ENCODE measurements at places on chromosomes 5 and 9.

GRCh38 chr5:159992566-159992965, 16.4 kb upstream of the TTC1 start:
- no peak for DNase-seq

DNA sequence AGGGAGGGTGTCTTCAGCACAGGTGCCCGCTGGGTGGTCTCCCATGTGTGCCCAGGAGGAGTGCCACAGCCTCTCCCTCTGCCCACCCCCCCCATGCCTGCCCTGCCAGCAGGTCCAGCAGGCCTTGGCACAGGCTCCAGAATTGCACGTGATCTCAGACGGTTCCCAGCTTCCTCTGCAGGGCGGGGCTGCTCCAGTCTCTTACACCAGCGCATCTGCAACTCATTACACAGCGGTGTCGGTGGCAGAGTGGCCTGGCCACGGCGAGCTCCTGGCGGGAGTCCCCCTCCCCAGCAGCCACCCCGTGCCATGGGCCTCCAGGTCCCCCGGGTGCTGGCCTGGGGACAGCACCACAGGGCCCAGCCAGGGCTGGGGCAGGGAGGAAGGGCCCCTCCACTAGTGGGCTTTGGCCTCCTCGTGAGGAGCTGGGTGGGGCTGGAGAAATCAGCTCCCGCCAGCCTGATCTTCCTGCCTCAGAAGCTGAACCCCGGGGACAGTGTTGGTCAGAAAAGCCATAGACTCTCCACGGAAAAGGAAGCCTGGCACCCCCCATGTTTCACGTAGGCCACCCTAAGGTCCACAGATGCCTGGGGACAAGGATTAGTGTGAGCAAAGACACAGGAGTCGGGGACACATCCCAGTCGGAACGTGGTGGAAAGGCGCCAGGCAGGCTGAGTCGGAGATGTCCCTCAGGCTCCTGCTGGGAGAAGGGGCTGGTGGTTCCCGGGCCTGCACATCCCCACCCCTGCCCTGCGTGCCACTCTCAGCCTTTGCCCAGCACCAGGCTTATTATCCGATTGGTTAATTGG, 40.2 kb downstream of the RXRA start:
- DNase-seq: no peak

GRCh38 chr5:37668524-37669047, 171.3 kb downstream of the GDNF start:
- no peak for DNase-seq

DNA sequence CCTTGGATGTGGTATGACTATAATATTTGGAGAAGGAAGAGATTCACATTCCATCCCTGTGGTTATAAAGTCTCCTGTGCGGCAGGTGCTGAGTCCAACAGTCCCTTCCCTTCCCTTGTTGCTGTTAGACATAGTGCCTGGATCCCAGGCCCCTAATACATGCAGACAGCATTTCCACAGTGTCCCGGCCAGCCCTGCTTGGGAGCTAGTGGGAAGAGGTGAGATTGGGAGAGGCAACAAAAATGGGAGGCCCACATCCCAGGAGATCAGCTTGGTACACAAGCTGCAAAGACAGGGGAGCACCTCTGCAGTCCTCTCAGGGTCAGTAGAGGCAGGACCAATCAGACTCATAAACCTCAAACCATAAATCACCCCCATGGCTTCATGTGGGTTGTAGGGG, 3.3 kb upstream of the NEURL1B start:
- DNase-seq: no peak

DNA sequence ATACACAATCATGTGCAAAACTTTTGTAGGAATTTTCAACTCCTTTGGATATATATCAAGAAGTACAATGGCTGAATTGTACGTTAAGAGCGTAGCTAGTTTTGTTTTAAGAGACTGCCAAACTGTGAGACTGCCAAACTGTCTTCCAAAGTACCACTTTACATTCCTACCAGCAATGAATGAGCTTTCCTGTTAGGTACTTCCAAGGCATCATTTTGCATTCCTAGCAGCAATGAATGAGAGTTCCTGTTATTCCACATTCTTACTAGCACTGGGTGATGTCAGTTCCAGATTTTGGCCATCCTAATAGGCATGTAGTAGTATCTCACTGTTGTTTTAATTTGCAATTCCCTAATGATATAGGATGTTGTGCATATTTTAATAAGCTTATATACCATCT, 219.3 kb downstream of the KCNN2 start:
- DNase-seq: no peak

- no peak for DNase-seq
Observed at GRCh38 chr5:167147879-167148278, 1143.6 kb upstream of the WWC1 start.

GRCh38 chr5:68838157-68838718, 255.6 kb upstream of the SLC30A5 start:
- no peak for DNase-seq

DNA sequence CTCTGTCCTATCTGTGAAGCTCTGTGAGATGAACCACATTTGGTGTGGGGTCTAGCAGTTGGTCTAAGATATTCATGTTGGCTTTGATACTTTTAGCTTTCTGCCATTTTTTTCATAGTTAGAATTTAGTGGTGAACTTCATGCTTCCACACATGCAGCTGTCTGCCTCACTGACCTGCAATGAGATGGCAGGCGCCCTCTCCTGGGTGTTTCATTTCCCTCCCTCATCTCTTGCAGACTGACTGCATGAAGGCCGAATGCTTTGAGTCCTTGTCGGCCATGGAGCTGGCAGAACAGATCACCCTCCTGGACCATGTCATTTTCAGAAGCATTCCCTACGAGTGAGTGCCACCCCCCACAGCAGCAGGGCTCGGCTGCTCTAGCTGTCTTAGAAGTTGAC, 26.1 kb upstream of the CKMT2 start:
- no peak for DNase-seq

DNA sequence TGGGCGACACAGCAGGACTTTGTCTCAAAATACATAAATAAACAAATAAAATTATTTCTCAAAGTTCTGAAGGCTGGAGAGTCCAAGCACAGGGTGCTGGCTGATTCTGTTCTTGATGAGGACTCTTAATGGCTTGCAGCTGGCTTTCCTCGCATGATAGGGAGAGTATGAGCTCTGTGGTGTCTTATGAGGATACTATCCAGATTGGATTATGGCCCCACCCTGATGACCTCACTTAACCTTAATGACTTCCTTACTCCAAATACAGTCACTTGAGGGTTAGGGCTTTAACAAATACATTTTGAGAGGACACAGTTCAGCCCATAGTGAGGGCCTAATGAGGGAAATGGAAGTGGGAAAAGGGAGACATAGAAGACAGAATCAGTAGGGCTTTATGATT, 87.7 kb downstream of the FOCAD start:
- DNase-seq: no peak

DNA sequence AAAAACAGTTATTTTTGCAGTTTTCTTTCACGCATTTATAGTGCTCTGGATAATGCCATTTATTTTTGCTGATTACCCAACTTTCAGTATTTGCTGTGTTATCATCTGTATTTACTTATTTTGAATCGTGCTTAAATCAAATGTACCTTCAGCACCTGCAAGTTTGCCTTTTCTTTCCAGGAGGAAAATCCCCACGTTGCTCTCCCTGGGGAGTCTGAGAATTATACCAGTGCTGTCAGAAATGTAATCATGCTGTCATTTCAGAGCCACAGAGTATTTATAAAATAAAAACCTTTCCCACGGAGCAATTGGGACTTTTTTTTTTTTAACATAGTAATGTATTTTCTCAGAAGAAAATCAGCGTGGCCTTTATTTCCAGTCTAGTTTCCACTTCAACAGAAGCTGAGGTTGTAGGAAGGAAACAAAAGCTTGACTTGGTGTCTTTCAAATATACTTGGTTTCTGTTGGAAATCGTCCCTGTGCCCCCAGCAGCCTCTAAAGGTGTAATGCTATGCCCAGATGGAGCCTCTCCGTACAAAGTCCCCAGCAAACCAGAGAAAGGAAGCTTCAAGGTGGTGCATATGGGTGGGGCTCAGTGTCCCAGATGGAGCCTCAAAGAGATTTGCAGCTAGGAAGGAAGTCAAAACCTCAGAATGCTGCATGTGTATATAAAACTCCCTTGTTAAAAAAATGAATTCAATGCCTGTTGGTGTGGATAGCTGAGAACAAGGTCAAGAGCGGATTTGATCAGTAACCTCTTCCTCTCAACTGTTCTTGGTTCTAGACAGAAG, 2.1 kb downstream of the GPR150 start:
- no peak for DNase-seq

DNA sequence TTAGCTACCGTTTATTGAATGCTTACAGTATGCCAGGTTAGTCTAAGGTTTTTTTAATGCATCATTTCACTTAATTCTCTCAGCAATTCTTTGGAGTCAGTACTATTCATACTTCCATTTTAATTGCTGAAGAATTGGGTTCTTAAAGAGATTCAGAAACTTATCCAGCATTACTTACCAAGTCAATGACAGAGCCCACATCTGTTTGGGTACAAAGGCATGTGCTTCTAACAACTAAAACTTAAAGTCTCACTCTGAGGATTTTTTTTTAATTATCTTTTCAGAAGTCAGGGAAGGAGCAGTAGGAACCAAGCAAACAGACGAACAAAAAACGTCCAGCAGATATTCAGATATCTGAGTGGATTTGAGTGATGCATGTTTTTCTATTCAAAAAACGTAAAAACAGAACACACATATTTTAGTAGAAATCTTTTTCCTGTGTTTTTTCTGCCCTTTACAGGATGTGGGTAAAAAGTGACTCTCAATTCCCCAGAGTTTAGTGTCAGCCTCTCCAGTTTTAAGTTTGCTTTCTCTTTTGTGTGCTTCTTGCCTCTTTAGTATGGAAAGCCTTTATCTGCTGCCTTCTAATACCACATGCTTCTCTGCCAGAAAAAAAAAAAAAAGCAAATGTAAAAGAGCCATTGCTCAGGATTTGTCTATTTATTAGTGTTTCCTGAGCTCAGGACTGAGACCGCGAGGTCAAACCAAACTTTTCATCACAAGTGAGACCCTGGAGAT, 118.0 kb downstream of the PRKACG start:
- peak; percentile 66 for DNase-seq

- no peak for DNase-seq
Observed at GRCh38 chr5:137738947-137739346, 3.1 kb upstream of the KLHL3 start.

GRCh38 chr5:148746826-148747535, 79.4 kb upstream of the ADRB2 start:
- no peak for DNase-seq

DNA sequence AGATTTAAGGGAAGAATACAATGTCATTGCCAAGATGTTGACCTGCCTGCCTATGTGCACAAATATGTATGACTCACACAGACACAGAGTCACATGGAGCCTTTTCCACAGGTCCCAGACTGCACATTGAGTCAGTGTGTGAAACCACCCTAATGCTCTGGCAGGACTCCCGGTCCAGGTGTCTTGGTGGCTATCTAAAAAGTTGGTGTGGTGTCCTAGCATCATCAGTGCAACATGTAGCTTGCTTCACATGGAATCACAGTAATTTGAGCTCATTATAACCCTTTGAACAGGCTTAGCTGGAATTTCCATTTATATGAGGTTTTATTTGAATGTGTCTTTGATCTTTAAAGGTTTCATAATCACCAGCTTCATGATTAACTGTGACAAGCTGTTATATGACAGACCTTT, 10.7 kb downstream of the IFNA5 start:
- DNase-seq: peak; percentile 4

All from GM12864 (cell line).